ENCODE measurements at places on chromosomes 13 and 19. TPM values are rescaled to one million over a fixed set of nuclear protein-coding genes. Genes with fewer than 3 reads are reported as not detected.

The KDM4B gene
- 173 TPM for total RNA-seq

The SPIB gene
- 2.0 TPM for total RNA-seq

The SHISA7 gene
- not detected for total RNA-seq

The FARP1 gene
- 280 TPM for total RNA-seq

The FUT3 gene
- total RNA-seq = 1.3 TPM

Data from endodermal cell (in vitro differentiated cells).